ENCODE measurements at places on chromosomes 3 and 15.

GRCh38 chr15:93965304-93965908 is 266.0 kb upstream of the MCTP2 start:
- DNase-seq = no peak

GRCh38 chr3:23885210-23885609 is 31.6 kb downstream of the NKIRAS1 start:
- no peak for DNase-seq

DNA sequence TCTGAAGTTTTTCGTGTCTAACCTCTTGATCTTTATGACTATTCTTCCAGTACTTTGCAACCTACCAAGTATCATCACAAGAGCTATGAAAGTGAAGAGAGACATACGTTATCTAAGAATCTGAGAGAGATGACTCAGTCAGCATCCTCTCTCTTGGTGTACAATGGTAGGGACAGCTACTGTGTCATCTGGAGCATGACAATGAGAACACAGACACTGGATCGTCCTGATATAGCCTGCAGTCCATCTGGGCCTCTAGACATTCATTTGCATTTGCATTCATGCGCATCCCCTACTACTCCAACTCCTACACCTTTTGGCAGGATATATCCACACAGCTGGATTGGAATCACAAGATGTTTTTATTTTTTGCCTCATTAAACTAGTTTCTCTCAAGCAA is 115.2 kb downstream of the PEX5L start:
- no peak for DNase-seq

DNA sequence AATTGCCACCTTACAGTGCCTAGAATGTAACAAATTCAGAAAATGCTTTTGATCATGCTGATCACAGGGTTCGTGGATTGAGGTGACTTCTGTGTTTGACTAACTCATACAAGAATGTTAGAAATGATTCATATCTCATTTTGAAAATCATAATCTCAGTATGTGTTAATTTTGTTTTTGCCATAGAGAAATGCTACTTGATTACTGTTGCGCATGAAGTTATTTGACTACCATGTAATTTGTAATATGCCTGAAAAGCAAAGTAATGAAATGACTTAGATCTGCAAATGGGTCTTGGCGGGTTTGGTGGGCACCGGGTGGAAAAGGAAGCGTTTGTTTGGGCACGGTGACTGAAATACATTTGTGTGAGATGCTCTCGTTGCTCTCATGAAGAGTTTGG is 173.6 kb upstream of the BHLHE40 start:
- DNase-seq = no peak

- DNase-seq = no peak
Measured at GRCh38 chr15:90189781-90190467, 11.2 kb upstream of the SEMA4B start.

- DNase-seq = no peak
Measured at GRCh38 chr15:72887376-72887775, 103.8 kb upstream of the ADPGK start.

- DNase-seq = no peak
Measured at GRCh38 chr15:99399061-99399460, 147.8 kb downstream of the LRRC28 start.

- no peak for DNase-seq
Measured at GRCh38 chr3:122316368-122316767, 8.7 kb upstream of the CSTA start.

Measured in CD4-positive, alpha-beta T cell treated with Interleukin-6 at 100 ng/mL for 8 hours (primary cell).